ENCODE measurements at places on chromosomes 12 and 14.

- no peak for DNase-seq
Measured at GRCh38 chr14:67630186-67630585, 10.5 kb downstream of the ARG2 start.

DNA sequence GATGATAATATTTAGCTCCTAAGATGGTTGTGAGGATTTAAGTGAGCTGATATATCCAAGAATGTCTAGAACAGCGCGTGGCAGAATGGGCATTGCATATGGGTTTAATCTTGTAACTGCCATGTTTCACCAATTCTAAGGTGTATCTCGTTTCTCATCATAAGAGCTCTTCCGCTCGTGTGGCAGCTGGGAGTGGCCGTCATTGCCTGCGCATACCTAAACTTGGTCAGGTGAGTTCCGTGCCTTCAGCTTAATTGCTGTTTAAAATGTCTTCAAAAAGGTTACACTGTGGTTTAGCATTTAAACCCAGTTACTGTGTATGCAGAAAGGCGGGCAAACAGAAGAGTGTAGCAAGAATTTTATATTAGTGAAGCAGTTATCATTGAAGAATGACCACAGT, 4.5 kb upstream of the AQP2 start:
- DNase-seq, result no peak

DNA sequence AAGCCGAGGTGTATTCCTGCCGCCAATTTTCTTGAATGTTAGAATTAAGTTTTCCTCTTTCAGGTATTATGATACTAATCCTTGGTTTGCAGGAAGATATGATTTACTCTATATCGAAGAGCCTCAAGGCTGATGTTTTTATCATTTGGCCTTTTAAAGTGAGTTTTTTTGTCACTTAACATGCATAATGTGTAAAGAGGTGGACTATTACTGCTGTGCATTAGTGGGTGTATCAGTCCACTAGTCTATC, 11.1 kb upstream of the TMPO start:
- no peak for DNase-seq

- DNase-seq, result peak; percentile 77
Measured at GRCh38 chr14:104977681-104978653, at the start of gene AHNAK2. TSS of gene AHNAK2 (minus strand) at chr14:104978374. CDS start at chr14:104978237, 137 bp downstream.

GRCh38 chr14:64478634-64479250, 13.4 kb downstream of the AKAP5 start:
- DNase-seq, result no peak

DNA sequence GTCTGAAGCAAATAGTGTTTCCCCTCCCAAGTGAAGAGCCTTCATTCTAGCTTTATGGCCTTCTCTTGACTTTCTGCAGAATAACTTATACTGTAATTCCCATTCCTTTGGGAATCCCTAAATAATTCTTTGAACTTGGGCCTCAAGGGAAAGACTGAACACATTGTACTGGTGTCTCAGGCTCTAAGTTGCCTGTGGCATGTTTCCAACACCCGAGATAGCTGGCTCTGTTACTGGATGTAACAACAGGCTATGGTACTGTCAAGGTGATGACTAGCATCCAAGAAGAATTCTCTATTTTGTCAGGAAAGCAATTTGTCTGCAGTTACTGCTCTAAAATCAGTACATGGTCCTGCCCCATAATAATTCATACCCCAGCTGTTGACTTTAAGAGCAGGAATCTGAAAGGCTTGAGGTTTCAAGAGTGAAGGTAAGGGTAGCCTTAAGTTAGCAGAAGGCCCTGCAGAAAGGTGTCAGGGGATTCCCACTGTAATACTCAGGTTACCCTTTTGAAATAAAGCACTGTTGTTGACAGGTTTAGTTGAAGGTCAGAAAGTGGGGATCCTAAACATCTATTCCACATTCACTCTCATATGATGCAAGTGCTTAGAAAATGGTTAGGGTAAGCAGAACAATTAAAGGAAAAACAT, 5.2 kb downstream of the GPX2 start:
- no peak for DNase-seq

- peak; percentile 83 for DNase-seq
Measured at GRCh38 chr12:46786774-46787173, 39.0 kb downstream of the SLC38A4 start.

DNA sequence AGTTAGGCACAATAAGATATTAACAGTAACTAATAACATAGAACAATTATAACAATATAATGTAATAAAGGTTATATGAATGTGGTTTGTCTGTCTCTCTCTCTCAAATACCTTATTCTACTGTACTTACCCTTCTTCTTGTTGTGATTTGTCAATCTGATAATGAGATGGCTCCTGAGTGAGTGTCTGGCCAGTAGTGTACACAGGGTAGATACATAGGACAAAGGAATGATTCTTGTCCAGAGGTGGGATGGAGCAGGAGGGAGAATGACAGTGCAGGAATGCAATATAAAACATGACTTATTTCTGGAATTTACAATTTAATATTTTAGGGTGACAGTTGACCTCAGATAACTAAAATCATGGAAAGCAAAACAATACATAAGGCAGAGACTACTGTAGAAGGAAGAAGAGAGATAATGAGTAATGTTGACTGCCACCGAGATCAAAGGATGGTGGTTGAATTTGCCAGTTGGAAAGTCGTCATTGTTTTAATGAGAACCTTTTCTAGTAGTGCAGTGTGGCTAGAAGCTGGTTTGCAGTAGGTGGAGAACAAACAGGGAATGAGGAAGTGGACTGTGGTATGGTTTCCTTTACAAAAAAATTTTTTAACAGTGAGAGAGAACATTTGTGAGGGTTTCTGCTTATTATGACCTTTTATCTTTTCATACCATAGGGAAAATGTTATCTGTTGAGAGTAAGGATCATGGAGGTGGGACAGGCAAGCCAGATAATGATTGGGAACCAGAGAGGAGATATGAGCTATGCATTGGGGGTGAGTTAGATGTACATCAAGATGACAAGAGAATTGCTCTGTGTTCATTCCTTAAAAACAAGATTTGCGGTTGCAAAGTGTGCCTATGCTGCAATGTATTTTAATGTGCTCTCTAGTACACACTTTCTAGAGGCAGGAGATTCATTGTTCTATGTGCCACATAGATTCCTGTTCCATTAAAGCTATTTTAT, 458.3 kb downstream of the BTG1 start:
- no peak for DNase-seq

DNA sequence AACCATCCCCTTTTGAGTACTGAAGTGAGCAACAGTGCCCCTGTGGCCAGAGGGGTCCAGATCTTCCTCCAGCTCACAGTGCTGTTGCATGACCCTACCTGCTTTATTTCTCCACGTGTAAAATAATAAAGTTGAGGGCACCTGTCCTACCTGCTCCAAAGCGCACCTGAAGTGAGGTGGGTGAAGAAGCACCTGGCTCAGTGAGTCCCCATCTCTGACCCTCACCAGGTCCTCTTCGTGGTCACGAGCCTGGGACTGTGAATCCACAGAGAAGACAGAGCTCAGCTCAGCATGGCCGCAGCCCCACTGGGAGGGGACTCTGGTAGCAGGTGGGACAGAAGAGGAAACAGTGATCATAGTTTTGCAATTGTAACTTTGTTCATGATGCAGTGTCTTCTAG, 976.7 kb upstream of the TMEM132C start:
- no peak for DNase-seq

GRCh38 chr12:90823859-90824258, 131.1 kb downstream of the CCER1 start:
- DNase-seq, result no peak

DNA sequence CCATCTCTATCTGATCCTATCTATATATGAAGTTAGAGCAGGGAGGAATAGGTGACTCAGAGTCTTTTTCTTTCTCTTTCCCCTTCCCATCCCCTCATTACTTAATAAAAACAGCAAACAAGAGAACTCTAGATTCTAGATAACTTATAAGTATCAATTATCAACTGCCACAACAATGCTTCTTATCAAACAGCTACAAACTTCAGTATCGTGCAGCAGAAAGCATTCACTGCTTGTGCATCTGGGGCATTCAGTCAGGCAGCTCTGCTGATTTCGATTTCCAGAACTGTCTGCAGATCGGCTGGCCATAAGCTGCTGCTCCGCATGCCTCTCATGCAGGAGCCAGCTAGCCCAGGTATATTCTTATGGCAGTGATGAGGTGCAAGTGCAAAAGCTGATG, 19.4 kb downstream of the A2ML1 start:
- DNase-seq, result no peak

DNA sequence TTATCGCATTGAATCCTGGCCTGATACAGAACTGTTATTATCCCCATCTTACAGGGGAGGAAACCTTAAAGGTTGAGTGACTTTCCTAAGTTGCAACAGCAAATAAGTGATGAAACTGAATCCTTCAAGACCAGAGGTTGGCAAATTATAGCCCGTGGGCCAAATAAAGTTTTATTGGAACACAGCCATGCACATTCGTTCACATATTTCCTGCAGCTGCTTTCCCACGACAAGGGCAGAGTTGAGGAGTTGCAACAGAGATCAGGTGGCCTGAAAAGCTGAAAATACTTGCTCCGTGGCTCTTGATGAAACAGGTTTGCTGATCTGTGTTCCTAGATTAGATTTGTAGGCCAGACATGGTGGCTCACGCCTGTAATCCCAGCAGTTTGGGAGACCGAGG, 126.7 kb downstream of the PHETA1 start:
- DNase-seq, result no peak

- no peak for DNase-seq
Measured at GRCh38 chr12:75599061-75599460, 87.7 kb upstream of the KRR1 start.

GRCh38 chr12:106211973-106212372, 35.8 kb downstream of the CKAP4 start:
- DNase-seq, result no peak

- DNase-seq, result no peak
Measured at GRCh38 chr14:53265025-53265424, 111.9 kb upstream of the DDHD1 start.
